ENCODE measurements at places on chromosomes 5 and 9.

DNA sequence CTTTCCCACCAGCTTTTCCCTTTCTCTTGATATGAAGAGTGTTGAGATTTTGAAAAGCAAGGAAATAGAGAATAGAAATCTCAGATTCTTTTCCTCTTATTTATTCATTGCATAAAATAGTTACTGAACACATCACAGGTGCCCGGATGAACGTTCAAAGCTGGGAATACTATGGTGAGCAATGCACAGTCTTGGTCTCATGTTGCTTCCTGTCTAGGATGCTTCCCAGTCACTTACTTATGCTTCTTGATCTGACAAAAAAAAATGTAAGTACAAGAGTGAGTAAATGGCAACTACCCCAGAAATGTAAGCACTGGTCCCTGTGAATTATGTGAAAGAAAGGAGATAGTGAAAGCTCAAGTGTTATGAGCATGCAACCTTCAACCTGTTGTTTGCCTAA is 153.5 kb upstream of the S1PR3 start:
- no peak for DNase-seq

DNA sequence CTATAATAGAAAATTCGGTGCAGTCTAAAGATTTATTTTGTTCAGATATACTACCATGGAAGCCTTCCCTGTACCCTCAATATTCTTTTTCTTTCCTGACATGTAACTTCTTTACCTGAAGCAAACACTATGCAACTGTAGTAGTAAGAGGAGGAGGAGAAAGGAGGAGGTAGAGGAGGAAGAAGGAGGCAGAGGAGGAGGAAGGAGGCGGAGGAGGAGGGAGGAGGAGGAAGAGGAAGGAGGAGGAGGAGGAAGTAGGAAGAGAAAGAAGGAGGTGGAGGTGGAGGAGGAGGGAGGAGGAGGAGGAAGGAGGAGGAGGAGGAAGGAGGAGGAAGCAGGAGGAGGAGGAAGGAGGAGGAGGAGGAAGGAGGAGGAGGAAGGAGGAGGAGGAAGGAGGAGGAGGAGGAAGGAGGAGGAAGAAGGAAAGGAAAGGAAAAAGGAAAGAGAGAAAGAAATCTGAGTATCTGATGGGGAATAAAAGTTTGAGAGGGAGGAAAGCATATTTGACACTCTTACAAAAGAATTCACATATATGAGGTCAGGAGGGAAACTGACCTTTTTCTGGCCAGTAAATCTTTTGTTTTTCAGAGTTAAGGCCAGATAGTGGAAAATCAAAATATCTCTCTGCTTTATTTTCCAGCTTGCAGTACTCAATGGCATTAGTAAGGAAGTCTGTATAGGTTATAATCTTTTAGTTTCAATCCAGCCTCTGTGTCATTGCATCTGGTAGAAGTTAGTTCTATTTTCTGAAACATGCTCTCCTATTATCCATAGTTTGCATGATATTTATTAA is 114.5 kb upstream of the LPAR1 start:
- no peak for DNase-seq

DNA sequence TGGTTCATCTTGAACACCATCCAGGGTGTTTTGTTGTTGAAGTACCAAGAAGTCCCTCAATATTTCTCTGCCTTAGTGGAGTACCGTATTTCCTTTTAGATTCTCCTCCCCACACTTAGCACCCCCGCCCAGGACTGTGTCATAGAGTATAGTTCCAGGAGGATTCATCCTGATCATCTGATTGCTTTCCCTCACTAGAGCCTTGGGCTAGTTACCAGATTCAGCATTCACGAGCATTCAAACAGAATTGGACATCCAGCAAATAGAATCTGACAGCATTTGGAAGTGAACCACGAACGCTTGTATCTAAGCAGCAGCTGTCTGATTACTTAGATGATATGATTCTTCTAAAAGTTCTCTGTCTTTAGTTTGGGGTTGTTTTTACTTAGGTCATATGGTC is 248.1 kb upstream of the TAS2R1 start:
- no peak for DNase-seq

- DNase-seq, result no peak
Observed at GRCh38 chr5:172892713-172893112, 58.7 kb downstream of the ERGIC1 start.

DNA sequence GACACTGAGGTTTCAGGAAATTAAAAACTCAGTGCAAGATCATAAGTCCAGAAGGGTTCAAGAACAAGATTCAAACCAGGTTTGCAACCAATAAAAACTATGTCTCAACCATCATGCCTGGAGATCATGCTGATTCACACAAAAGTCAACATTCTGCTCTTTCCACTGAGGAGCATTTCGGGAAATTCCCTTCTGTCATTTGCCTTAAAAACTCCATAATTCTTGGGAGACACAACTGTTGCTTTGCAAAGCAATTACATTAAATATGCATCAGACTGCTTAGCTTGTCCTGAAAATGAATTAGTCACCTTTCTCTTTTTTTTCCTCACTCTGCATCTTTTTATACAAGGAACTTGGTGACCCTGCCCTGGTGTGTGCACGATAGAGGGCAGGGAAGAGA is 275.9 kb upstream of the ZNF462 start:
- peak; percentile 19 for DNase-seq

- DNase-seq, result no peak
Observed at GRCh38 chr9:94656200-94656599, 16.9 kb upstream of the FBP1 start.

- DNase-seq, result no peak
Observed at GRCh38 chr9:36258996-36259533, 817 bp upstream of the GNE start.

GRCh38 chr5:124527220-124527991 is 219.0 kb downstream of the ZNF608 start:
- DNase-seq, result no peak

GRCh38 chr9:137482094-137482781 is 23.1 kb upstream of the NSMF start:
- DNase-seq, result no peak

- DNase-seq, result no peak
Observed at GRCh38 chr5:154373326-154373725, 72.5 kb upstream of the SAP30L start.

DNA sequence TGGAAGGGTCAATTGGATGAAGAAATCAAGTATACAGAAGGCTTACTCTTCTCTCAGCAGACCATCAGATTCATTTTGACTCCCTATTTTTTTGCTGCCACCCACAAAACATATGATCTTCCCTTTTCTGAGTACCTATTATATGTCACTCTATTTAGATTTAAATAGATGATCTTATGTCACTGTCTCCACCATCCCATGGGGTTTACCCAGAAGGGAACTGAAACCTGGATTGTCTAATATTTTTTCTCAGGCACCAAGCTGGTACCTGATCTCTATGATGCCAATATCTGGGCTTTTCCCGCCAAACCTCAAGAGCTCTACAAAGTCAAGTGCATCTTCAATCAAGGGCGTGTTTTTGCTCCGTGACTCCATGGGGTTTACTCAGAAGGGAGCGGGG is 118.7 kb downstream of the GAS1 start:
- no peak for DNase-seq

DNA sequence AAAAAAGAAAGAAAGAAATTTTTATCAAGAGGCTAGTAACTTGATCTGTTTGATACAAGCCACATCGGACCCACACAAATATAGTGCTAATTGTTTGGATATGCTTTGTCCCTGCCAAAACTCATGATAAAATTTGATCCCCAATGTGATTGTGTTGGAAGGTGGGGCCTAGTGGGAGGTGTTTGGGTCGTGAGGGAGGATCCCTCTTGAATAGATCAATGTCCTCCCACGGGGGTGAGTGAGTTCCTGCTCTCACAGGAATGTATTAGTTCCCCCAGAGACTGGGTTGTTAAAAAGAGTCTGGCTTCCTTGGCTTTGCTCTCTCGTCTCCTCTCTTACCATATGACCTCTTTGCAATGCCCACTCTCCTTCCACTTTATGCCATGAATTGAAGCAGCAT is 80.6 kb upstream of the CPLX2 start:
- no peak for DNase-seq

DNA sequence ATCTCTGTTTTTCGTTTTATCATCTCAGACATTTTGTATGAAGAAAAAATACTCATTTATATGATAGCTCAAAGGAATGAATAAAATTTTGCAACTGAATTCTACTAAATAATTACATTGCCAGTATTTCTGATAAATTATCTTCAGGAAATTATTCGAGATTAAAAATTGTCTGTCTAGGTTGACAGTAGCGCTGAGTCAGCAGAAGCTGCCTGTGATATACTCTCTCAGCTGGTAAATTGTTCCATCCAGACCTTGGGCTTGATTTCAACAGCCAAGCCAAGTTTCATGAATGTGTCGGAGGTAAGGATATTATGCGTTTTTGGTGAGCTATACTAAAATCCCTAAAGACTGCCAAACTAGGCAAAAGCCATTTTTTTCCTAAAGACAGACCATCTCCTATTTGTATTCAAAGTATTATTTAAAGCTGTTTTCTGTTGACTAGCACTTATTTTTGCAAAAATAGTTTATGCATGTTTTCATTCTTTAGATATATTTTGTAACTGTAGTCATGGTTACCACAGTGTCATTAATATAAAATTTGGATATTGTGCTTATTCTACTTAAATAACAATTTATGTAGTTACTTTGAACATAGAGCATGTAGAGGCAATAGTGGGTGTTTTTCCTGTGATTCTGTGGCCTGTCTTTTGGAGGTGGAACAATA is 17.4 kb downstream of the LECT2 start:
- DNase-seq, result no peak

- no peak for DNase-seq
Observed at GRCh38 chr5:112061666-112062065, 304.7 kb upstream of the NREP start.

DNA sequence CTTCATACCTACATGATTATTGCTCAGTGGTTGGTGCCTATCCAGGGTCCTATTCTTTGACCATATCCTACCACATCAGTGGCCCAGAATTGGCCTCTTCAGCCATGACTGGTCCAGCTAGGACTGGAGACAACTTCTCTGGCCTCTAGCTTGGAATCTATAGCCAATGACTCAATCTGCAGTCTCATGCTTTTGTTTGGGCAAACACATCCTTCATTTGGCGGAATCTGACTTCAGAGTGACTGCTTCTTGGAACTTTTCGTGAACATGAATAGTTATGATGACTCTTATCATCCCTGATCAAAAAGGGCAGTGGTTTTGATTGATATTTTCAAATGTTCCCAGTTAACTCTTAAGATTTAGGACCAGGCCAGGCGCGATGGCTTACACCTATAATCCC is 134.1 kb downstream of the PAPPA start:
- DNase-seq, result no peak

GRCh38 chr9:86526021-86526420 is 171.8 kb upstream of the TUT7 start:
- DNase-seq, result no peak

DNA sequence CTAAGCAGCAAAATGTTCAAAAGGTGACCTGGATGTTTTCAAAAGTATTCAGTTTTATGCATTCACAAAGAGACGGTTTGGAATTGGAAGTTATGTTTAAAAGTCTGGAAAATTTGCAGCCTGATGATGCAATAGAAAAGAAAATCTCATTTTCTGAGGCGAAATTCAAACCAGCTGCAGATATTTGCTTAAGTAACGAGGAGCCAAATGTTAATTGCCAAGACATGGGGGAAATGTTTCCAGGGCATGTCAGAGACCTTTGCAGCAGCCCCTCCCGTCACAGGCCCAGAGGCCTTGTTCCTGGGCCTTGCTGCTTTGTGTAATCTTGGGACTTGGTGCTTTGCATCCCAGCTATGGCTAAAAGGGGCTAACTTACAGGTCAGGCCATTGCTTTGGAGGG is 228.2 kb downstream of the MAN2A1 start:
- DNase-seq, result peak; percentile 8

GRCh38 chr5:112276991-112277390 is 142.1 kb downstream of the EPB41L4A start:
- no peak for DNase-seq

DNA sequence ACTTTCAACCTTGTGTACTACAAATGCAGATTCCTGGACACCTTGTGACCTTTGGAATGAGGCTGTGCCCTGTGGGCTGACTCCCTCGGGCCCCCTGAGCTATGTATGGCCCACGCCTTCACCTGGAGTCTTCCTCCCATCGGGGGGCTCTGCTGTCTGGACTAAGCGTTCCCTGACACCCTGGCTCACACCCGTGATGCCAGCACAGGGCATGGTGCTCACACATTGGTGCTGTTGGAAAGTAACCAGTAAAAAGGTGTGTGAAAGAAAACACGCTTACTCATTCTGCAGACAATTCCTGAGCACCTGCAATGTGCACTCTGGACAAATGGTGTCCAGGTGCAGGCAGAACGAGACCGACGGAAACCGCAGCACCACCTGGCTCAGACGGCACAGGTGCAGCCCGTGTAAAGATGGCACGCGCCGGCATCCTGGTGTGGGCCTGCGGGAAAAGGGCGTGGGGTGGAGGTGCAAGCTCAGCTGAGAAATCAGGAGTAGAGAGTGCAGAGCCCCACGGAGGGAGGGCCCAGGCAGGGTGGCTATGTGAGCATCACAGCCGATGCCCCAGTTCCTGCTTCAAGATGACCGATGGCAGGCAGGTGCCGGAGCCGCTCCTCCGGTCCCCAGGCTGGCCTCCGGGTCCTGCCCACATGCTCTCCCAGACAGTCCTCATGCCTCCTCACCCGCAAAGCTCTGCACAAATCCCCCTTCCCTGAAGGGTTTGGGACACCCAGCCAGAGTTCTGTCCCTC is 11.0 kb downstream of the LPCAT1 start:
- DNase-seq, result no peak

DNA sequence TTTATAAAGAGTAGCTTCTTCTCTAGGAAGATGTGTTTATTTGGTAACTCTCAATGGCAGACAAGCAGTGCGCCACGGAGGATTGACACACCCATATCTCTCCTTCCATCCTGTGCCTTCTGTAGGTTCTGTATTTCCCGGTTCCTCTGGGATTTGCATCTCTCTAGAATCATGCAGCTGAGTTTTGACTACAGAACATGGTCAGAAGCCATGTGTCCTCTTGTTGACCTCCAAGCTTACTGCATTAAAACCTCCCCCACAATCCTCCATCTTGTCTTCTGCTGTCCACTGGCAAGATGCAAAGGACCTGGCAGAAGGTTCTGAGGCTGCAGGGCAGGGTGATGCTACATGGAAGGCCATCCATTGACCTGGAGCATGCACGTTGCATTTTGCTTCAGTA is 482.0 kb downstream of the DMRT2 start:
- no peak for DNase-seq

DNA sequence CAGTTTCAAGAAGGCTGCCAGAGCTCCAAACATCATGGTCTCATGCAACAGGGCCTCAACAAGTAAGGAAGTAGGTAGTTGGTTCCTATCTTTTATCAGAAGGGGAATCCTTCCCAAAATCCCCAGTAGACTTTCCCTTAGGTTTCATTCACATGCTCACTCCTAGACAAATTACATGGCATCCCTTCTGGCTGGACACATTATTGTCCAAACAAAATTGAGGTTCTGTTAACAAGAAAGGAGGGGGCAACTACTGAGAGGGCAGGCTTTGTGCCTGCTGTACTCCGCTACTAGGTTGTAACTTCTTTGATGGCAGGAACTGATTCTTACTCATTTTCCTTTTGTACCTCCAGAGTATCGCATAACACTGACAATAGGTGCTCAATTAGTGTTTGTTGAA is 56.0 kb upstream of the OSMR start:
- DNase-seq, result no peak

GRCh38 chr5:117236941-117237340 is 662.3 kb upstream of the SEMA6A start:
- no peak for DNase-seq

- peak; percentile 67 for DNase-seq
Observed at GRCh38 chr5:150540615-150541396, 32.9 kb downstream of the NDST1 start.
